Activated CD4-positive, alpha-beta T cell treated with anti-CD3 and anti-CD28 coated beads, Interleukin-2, amount 50 U/mL, for 24 hours (primary cell): ENCODE measurements at places on chromosomes 2 and 18.

- no peak for DNase-seq
These were observed 305.9 kb downstream of the HRH4 start for GRCh38 chr18:24766376-24766775.

- DNase-seq = peak; percentile 68
These were observed 3.9 kb downstream of the WIPF1 start for GRCh38 chr2:174593574-174594203.

DNA sequence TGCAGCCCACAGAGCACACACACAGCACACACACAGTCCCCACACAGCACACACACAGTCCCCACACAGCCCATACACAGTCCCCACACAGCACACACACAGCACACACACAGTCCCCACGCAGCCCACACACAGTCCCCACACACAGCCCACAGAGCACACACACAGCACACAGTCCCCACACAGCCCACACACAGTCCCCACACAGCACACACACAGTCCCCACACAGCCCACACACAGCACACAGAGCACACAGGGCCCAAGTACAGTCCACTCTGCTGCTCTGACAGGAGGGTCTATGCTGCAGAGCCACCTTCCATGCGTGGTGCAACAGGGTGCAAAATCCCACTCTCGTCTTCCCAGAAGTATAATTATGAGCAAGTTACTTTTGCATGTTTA, 240.5 kb upstream of the SALL3 start:
- DNase-seq = no peak

DNA sequence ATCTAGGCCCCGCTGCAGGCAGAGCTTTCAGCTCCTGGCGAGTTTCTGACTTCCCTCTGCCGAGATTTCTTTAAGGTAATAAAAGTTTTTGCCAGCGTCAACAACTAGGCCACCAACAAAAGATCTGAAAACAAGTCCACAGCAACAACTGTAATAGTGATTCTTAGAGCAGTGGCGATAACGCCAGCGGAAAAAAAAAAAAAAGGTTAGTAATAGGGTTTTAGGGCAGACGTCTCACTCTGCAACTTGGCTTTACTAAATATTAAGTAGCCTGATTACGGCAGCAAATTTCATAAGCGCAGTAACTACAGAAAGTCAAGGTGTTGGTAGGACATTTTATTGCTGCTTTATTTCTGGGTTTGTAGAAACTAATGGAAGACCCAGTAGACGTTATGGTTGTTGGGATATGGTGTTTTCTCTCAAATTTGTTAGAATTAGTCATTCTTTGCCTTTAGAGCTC, 481 bp downstream of the SLC30A6 start:
- DNase-seq = no peak
